Hematopoietic multipotent progenitor cell treated with erythropoietin and hydrocortisone succinate and interleukin-3 and kit ligand, for 15 days (in vitro differentiated cells): ENCODE measurements at places on chromosomes 7 and 10.

- DNase-seq = no peak
Observed at GRCh38 chr10:3898821-3899220, 113.8 kb upstream of the KLF6 start.

GRCh38 chr7:55191926-55192692 is 173.0 kb upstream of the LANCL2 start:
- no peak for DNase-seq

DNA sequence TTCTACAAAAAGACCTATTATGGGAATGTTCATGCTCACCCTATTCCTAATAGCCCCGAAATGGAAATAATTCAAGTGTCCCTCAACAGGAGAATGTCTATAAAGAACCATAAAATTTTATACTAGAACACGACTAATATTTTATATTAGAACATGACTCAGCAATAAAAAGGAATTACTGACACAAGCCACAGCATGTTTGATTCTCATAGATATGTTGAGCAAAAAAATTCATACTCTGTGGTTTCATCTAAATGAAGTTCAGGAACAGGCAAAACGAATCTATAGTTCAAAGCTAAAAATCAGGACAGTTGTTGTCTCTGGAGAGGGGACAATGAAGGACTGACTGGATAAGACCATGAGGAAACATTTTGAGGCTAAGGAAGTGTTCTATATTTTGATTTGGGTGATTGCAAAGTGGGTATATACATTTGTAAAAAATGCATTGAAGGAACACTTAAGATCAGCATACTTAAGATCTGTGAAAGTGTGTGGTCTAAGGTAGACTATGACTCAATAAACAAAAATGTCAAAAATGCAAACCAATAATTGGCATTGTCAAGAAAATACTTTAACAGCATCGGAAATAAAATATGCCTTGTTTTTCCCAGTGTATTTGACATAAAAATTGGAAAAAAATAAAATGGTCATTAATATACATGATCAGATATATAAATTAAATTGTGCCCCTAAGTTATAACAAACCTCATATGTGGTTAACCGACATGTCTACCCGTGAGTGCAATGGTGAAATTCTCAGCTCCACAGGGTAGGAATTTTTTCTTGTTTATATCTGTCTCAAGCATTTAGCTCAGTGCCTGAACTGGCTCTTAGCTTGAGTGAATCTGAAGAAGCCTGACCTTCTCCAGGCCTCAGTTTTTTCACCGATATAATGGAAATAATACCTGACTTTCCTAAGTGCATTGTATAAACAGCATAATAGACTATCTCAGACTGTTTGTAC is 124.9 kb upstream of the CTTNBP2 start:
- no peak for DNase-seq

DNA sequence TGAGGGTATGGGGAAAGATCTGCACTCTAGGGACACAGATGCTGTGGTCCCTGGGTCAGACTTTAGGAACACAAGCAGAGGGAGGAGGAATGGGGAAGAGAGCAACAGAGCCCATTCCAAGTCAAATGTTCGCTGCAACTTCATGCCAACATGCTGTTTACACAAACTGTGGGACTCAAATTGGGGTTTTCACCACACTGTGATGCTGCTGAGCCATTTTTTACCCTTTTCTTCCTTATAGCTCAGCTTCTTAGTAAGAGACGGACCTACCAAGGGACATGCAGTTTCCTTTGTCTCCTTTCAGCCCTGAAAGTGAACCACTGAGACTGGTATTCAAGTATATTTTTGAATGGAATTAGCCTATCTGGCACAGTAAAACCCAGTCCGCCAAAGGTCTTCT is 64.3 kb upstream of the AGK start:
- DNase-seq = no peak

- no peak for DNase-seq
Observed at GRCh38 chr10:69220507-69220906, 375 bp downstream of the HKDC1 start.

GRCh38 chr7:67882843-67883242 is 886.2 kb downstream of the TYW1 start:
- DNase-seq = no peak

- no peak for DNase-seq
Observed at GRCh38 chr10:132911786-132912097, 30.6 kb downstream of the CFAP46 start.

- no peak for DNase-seq
Observed at GRCh38 chr7:67512481-67512880, 515.8 kb downstream of the TYW1 start.

DNA sequence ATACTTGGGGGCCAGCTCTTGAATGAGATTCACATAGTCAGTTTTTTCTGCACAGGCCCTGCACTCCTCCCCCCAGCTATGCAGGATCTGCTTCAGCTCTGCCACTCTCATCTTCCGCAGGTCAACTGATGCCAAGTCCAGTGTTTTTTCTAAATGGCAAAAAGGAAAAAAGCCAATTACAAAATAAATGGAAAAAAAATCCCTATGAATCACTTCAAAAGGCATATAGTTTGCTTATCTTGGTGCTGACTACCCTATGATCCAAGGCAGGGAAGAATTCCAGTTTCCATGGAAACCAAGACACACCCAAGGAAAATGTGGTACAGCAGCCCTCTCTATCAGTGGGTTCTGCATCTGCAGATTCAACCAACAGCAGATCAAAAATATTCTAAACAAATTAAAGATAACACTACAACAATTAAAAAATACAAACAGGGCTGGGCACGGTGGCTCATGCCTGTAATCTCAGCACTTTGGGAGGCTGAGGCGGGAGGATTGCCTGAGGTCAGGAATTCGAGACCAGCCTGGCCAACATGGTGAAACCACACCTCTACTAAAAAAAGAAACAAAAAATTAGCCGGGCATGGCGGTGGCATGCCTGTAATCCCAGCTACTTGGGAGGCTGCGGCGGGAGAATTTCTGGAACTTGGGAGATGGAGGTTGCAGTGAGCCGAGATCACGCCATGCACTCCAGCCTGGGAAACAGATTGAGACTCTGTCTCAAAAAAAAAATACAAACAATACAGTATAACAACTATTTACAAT is 17.6 kb downstream of the CDNF start:
- no peak for DNase-seq

GRCh38 chr10:122543676-122544445 is 16.7 kb upstream of the DMBT1 start:
- DNase-seq = no peak

- DNase-seq = no peak
Observed at GRCh38 chr7:35019179-35019729, 18.0 kb downstream of the DPY19L1 start.

DNA sequence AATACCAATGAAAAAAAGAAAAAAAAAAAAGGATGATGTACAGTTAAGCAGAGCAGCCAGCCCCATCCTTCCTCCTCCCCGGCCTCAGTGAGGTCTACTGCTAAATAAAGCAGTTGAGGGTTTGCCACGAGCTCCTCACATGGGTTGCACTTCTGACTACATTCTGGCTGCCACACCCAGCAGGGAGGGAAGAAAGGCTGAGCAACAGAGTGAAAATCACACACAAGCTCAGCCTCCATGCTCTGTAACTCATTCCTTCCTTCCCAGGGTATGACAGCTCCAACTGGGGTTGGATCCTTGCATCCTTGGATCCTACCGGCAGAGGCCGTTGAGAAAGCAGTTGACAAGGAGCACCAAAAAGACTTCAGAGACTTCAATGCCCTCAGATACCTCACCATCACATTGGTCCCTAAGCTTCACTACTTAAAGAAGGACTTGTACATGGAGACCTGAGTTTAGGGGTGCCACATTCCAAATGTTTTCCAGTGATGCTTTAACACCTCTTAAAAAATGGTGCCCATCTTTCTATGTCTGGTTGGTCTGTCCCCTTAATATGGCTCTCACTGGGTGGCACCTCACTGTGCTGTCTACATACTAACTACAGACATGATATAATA is 52.9 kb upstream of the PIK3CG start:
- DNase-seq = no peak

DNA sequence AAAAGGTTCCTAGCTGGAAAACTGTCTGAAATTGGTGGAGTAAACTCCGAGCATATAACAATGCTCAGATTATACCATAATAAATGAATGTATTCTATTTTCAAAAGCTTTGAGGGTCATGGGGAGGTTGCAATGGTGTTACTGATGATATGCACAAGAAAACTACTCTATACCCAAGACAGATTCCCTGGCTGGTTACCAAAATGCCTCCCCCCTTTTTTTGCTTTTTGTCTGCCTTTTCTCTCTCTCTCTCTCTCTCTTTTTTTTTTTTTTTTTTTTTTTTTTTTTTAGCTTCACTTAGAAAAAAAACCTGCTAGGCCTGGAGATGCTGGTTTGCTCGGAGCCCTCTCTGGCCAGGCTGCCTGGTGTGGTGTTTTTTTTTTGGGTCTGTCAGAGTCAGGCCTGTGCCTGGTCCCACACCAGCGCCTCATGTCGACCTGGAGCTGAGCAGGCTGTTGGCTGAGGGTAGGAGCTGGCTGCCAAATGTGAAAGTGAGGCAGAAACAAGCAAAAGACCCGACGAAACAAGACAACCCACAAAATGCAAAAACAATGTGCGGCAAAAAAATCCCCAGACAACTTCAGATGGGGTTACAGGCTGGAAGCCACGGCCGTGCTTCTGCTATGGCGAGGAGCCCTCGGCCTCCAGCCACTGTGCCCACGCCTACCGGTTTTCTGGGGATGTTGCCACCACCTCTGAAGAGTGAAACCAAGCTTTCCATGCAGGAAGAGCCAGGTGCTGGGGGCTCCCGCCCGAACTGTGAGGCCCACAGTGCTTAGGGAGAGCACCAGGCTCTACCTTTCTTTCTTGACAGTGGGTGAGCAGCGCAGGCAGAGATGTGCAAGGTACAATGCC is 59.9 kb upstream of the EFCAB10 start:
- DNase-seq = no peak

DNA sequence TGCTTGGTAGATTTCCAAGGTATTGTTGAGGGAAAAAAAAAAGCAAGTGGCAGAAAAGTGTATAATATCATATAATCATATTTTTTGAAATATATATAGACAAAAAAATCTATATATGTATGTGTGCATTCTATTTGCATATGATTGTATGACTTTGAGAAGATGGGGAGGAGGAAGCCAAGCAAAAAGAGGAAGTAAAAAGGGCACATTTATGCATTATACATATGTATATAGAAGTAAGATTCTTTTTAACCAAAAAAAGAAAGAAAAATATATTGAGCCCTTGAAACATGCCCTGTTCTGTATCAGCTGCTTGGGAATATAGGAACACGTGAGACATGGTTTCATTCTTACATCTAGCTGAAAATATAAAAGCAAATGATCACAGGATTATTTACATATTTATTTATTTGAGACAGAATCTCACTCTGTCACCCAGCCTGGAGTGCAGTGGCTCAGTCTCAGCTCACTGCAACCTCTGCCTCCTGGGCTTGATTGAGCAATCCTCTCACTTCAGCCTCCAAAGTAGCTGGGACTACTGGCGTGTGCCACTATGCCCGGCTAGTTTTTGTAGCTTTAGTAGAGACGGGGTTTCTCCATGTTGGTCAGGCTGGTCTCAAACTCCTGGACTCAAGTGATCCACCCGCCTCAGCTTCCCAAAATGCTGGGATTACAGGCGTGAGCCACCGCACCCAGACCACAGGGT is 18.0 kb upstream of the SLF2 start:
- DNase-seq = no peak
